ENCODE measurements at places on chromosomes 12 and 14. TPM values are rescaled to one million over a fixed set of nuclear protein-coding genes. Genes with fewer than 3 reads are reported as not detected.

Gene ADSS1
- 7.3 TPM for total RNA-seq

Gene HIF1A
- 1,019 TPM for total RNA-seq

Gene RHNO1
- total RNA-seq: 24.8 TPM

Gene IFNG-AS1
- not detected for total RNA-seq

Gene CIROP
- total RNA-seq: not detected

Gene PPP1R1A
- total RNA-seq: not detected

Gene STYK1
- total RNA-seq: 4.9 TPM

Gene RNASE7
- not detected for total RNA-seq
